WERI-Rb-1 (cell line): ENCODE measurements at places on chromosomes 12 and 14.

DNA sequence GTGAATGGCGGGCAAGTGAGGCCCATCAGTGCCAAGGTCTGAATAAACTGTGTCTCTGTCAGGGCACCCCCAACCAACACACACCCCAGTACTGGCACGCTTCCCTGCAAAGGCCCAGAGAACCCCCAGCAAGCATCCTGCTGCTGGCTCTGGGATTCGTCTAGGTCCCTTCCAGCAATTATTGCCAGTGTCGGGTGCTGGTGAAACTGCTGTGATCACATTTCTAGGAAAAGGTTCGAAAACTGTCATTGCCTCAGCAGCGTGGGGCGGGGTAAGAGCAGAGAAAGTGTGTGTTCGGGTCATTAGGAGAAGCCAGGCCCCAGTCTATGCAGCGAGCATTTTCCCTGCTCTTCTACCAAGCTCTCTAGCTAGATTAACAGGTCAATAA, 2.5 kb downstream of the FAM222A start:
- no peak for DNase-seq

DNA sequence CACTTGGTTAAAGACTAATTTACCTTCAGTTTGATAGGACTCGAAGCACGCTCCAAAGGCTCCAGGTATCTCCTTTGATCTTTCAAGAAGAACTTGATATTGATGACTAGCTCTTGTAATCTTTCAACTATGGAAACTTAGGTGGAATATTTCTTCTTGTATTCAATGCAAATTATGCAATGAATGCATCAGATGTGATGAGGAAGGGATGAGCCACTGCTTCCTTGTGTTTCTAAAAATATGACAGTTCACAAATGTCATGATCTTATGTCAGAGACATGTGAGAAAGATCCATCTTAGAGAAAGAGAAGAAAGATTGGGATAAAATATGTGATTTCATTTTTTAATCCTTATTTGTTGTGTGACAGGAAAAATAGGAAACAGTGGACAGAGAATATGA, 9.9 kb downstream of the RNASE9 start:
- DNase-seq = no peak

- no peak for DNase-seq
Observed at GRCh38 chr12:95717316-95717928, 73.1 kb downstream of the NTN4 start.

DNA sequence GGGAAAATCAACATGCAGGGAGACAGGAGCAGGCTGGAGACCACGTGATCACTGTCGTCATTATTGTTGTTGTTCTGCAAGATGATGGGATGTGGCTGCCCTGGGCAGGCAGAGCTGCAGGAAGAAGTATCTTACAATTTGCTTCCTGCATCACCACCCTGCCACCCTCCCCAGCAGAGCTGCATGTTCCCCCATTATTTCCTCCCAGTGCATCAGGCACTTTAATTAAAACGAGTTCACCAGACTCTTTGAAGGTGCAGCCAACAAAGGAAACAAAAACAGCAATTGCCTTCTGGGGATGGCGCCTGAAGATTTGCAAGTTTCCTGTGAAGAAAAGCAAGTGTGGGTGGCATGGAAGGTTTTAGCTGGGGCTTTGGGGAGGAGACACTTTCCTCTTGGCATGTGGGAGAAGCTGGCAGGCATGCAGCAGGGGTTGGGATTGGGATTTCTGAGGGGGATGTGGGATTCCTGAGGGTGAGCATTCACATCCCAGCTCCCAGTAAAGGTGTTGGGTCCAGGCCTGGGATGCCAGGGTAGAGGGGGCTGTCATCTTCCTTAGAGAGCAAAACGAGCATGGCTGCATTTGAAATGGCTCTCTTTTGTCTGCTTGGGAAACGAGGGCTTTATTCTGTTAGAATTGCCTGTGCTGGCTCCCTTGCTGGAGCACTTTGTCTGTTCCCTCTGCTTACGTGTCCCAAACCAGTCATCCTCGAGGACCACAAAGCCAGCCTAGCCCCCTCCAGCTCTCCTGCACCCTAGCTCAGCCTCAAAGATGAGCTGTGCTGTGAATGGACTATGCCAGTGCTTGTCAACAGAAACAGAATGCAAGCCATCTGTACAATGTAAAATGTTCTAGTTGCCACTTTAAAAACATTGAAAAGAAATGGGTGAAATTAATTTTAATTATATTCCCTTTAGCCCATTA, 11.5 kb upstream of the C14orf132 start:
- DNase-seq = no peak

DNA sequence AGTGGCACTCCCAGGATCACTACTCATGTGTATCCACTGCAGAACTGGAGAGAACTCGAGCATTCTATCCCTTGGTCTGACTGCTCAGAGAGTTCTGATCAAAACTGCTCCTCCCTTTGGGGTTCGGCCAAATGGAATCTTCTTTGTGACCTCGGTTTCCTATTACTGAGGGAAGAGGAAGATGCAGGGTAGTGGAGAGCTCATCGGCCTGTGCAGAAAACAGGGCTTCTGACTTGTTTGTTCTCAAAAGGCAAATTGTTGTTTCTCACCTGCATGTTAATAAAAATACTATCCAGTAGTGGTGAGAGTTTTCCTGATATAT, 17.1 kb upstream of the AKAP6 start:
- DNase-seq = no peak

DNA sequence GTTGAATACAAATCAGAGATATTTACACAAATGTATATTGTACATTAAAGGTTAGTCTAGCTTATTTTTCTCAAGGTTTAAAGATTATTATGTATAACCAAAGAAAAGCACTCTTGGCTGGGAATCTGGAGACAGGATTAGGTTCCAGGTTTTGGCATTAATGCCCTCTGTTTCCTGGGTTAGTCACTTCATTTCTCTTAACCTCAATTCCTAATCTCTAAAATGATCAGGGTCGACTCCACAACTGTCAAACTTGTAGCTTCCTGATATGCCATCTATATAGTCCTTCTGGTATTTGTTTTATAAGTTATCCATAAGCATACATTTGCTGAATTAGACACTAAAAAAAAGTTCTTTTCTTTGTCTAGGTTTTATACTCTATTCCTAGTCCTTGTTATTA, 2.6 kb downstream of the ITPR2 start:
- DNase-seq = no peak

GRCh38 chr12:124608450-124608870, 41.0 kb upstream of the NCOR2 start:
- no peak for DNase-seq

DNA sequence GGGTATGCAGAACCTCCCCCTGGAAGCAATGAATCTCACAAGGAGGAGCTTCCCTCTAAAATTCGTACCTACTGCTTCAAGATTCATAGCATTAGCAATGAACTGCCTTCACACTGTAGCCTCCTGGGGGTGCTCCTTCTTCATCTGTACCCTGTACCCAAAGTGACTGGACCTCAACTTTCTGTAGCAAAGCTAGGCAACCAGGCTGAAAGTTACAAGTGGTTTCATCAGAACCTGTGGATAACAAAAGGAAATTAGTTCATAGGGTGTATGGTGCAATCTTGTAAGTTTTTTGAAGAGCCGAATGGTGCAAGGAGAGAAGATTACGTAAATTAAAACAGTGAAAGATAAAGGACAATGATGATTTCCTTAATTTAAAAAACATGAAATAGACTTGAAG, 1541.7 kb upstream of the FLRT2 start:
- no peak for DNase-seq

GRCh38 chr14:91470216-91470615, 39.9 kb downstream of the PPP4R3A start:
- DNase-seq = no peak

- no peak for DNase-seq
Observed at GRCh38 chr12:115941362-115941761, 336.1 kb downstream of the MED13L start.

GRCh38 chr14:67343601-67344230, 15.9 kb downstream of the ATP6V1D start:
- DNase-seq = no peak
